ENCODE measurements at places on chromosomes 2 and 18.

- no peak for DNase-seq
Observed at GRCh38 chr2:66682476-66682875, 247.6 kb downstream of the MEIS1 start.

DNA sequence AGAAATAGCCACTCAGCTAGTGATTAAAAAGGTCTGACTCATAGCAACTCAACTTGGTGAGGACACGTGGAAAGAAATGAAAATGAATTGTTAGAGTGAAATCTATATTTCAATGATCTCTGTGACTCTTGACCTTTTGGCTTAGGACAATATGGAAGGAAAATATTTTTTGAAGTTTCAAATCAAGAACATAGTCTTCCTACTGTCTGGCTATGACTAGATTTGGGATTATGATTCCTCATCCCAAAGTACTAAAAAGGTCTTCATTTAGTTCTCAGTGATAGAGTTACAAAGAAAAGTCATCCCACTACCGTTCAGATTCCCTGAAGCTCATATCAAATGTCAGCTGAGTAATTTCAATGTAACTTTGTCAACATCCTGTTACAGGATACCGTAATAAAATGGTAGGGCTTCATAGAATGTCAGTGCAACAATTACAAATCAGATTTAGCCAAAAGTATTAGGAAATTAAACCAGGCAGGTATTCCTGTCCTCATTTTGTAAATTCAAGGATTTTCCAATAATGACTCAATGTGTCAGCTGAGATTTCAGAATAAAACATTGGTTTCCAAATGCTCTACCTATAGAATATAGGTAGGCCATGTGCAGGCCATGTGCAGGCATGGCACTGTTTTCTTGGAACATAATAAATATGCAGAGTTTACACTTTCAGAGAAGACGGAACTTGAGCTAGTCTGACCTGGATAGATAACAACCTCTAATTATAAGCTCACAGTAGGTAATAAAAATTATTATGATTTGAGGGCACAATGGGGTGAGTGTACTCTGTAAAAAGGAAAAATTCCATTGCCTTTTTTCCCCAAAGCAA lies 36.0 kb downstream of the ANKRD29 start:
- DNase-seq = no peak

GRCh38 chr2:47172156-47172921 lies 17.2 kb upstream of the STPG4 start:
- no peak for DNase-seq

DNA sequence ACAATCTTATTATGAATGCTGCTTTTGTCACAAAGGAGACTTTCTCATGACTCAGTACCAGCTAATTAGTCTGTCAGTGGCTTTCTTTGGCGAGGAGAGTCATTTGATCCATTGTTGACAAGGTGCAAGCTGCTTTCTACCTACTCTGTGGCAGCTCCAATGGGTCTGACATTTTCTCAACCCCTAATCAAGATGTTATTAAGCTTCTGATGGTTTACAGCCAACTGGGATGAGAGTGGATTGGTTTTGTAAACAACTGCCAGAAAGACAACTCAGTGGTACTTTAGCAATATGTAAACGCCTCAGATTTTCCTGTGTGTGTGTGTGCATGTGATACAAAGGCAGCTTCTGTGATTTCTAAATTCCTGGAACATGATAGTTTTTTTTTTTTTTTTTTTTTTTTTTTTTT lies 8.2 kb upstream of the CLIP4 start:
- no peak for DNase-seq

GRCh38 chr2:65420712-65421431 lies 11.5 kb downstream of the SPRED2 start:
- DNase-seq = no peak

GRCh38 chr2:154758871-154759270 lies 60.4 kb downstream of the KCNJ3 start:
- DNase-seq = peak; percentile 79

GRCh38 chr2:236993-237539 lies 26.8 kb downstream of the SH3YL1 start:
- no peak for DNase-seq

DNA sequence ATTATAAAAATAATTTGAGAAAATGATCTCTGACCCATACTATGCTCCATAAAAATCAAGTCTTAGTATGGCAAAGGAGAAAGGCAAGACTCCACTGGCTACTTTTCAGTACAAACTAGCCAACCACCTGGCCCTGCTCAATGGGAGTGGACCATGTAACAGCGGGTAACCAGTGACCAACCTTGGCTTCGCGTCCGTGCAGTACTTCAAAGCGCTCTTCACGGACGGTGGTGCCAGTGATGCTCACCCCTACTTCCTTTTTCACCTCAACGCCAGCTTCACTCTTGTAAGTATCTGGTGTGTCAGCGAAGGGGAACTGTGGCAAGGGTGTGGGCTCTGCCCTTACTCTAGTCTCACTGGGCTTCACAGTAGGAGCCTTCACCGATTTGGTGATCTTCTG lies 23.3 kb downstream of the TTN start:
- DNase-seq = no peak

DNA sequence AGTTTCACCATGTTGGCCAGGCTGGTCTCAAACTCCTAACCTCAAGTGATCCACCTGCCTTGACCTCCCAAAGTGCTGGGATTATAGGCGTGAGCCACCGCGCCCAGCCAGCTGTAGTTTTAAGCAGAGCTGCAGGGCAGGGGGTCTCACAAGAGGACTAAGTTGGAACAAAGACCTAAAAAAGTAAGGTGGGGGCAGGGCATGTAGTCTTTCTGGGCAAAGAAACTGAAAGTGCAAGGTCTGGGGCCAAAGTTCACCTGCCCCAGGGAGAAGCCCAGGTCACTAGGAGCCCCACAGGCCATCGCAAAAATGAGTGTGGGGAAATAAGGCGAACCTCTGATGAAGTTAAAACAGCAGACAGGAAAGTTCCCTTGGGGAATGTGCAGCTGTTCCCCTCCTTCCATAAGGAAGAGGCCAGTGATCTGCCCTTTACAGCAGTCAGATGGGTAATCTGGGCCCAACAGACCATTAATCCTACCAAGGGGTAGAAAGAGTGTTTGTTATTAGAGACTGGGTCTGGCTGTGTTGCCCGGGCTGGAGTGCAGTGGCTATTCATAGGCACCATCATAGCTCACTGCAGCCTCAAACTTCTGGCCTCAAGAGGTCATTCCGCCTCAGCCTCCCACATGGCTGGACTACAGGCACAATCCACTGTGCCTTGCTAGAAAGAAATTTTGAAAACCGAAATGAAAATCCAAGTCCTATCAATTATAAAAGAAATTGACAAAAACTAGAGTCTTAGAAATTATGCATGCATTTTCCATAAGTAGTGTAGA lies 2.8 kb downstream of the SCLY start:
- no peak for DNase-seq

- no peak for DNase-seq
Observed at GRCh38 chr2:100952512-100952911, 49.6 kb upstream of the RPL31 start.

DNA sequence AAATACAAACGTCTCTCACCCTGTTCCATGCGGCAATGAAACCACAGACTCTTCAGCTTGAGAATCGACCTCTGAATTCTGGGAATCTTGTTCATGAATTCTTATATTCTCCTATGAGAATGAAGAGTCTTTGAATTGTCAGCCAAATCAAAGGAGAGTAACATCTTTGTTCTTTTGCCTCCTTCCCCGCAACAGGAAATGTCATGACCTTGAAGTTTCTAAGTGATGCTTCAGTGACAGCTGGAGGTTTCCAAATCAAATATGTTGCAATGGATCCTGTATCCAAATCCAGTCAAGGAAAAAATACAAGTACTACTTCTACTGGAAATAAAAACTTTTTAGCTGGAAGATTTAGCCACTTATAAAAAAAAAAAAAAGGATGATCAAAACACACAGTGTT lies 21.8 kb downstream of the TNFAIP6 start:
- DNase-seq = no peak

- DNase-seq = no peak
Observed at GRCh38 chr2:213274143-213274542, 10.1 kb upstream of the SPAG16 start.

- DNase-seq = no peak
Observed at GRCh38 chr2:69620870-69621269, 22.7 kb downstream of the AAK1 start.

DNA sequence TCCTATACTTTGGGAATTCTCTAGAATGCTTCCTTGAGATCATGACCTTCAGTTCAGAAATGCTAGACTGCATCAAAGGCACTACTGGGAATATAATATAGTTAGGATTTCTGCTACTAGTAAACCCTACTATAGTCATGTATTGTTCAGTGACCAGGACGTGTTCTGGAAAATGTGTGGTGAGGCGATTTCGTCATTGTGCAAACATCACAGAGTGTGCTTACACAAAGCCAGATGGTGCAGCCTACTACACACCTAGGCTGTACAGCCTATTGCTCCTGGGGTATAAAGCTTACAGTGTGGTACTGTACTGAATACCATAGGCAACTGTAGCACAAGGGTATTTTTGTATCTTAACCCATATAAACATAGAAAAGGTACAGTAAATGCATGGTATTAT lies 13.0 kb downstream of the CXCR4 start:
- no peak for DNase-seq

- no peak for DNase-seq
Observed at GRCh38 chr2:39865751-39866150, 86.7 kb upstream of the THUMPD2 start.

DNA sequence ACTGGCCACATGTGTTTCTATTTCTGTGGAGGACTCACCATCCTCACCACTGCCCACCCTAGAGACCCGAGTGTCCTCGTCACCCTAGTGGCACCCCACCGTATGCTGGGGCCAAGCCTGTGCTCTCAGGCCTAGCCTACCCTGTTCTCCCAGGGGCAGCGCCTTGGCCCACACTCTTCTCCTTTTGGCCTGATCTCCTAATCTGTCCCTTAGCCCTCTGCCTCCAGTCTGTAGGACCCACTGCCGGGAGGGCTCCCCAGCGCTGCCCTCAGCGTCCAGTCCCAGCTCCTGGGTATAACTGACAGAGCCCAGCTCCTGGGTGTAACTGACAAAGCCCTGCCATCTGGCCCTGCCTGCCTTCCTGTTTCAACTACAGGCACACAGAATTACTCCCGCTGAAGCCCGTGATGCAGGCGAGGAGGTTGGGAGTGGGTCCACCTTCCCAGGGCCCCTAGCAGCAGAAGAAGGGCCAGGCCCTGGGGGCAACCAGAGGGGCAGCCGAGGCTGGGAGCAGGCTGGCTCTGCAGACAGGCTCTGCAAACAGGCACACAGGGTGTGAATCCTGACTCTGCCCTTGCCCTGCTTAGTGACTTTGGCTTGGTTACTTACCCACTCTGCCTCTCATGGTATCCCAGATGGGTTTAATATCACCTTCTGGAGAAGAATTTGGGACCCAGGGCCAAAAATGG lies 25.6 kb upstream of the PTMA start:
- DNase-seq = no peak

GRCh38 chr2:55875434-55876135 lies 48.0 kb downstream of the EFEMP1 start:
- DNase-seq = no peak

DNA sequence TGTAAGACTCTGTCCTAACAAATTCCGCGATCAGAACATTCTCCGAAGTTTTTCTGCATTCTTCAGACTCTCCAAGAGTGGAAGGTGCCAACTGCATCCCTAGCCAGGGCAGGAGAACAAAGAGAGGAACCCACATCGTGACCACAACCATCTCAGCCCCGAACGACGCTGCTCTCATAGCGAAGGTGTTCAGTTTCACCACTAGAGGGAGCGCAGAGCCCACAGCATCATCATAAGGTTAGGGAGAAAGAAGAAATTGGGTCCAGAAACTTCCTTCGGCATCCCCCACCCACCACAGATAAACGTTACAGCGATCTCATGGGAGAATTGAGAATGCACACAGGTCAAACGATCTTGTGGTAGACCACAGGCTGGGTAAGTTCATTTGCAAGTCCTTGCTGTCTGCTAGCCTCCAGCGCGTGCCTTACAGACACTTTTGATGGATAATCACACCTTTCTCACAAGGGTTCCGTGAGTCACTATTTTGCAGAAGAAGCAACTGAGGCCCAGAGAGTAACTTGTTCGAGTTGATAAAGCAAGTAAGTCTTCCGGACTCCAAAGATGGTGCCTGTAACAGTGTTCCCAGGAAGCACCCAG lies 53.7 kb upstream of the ARL4C start:
- peak; percentile 51 for DNase-seq

- no peak for DNase-seq
Observed at GRCh38 chr2:102422910-102423309, at the start of gene IL18RAP. Gene IL18RAP, plus strand, starts transcription at chr2:102423160. Its CDS starts 118 bp downstream, at chr2:102423278.

GRCh38 chr2:159072795-159073194 lies 104.4 kb downstream of the TANC1 start:
- DNase-seq = no peak

GRCh38 chr2:278927-279320 lies 9.0 kb downstream of the ALKAL2 start:
- DNase-seq = no peak

GRCh38 chr2:119198240-119198840 lies 25.3 kb upstream of the STEAP3 start:
- DNase-seq = no peak

- no peak for DNase-seq
Observed at GRCh38 chr2:46548103-46548486, 68.7 kb downstream of the TMEM247 start.

All from NCI-H446 treated with DMSO at 0.1 percent for 48 hours (cell line).